ENCODE measurements at places on chromosomes 3 and 15. TPM values are rescaled to one million over a fixed set of nuclear protein-coding genes. Genes with fewer than 3 reads are reported as not detected.

- DNase-seq = no peak
Measured at GRCh38 chr3:133767607-133768006, 21.4 kb downstream of the TF start.

DNA sequence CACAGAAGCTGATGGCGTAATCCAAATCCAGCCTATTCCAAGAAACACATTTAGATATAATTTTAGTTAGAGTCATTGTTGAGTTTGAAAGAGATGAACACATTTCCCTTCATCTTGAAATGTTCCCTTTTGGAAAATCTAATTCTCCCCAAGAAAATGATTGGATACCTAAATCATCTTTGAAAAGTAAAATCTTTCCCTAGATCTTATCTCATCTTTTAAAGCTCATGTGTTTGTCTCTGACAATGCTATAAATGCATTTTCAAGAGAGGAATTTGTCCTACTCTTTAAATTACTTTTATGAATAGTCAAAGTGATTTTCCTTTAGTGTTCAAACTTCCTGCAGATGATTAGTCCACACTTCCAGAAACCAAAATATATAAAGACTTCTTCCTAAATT is 82.6 kb upstream of the CNTN6 start:
- DNase-seq = no peak

- peak; percentile 38 for DNase-seq
Measured at GRCh38 chr3:24678421-24678865, 183.8 kb upstream of the THRB start.

- no peak for DNase-seq
Measured at GRCh38 chr3:99984139-99984538, 130.2 kb downstream of the FILIP1L start.

SLC12A6 gene
- 1.1 TPM for total RNA-seq

ARPP21 gene
- total RNA-seq = not detected

Data from MG63 (cell line).